ENCODE measurements at places on chromosomes 11 and 22.

GRCh38 chr22:35352214-35353111, 28.4 kb upstream of the HMOX1 start:
- DNase-seq = peak; percentile 91

GRCh38 chr11:62260261-62260953, 9.6 kb upstream of the SCGB2A2 start:
- DNase-seq = no peak

DNA sequence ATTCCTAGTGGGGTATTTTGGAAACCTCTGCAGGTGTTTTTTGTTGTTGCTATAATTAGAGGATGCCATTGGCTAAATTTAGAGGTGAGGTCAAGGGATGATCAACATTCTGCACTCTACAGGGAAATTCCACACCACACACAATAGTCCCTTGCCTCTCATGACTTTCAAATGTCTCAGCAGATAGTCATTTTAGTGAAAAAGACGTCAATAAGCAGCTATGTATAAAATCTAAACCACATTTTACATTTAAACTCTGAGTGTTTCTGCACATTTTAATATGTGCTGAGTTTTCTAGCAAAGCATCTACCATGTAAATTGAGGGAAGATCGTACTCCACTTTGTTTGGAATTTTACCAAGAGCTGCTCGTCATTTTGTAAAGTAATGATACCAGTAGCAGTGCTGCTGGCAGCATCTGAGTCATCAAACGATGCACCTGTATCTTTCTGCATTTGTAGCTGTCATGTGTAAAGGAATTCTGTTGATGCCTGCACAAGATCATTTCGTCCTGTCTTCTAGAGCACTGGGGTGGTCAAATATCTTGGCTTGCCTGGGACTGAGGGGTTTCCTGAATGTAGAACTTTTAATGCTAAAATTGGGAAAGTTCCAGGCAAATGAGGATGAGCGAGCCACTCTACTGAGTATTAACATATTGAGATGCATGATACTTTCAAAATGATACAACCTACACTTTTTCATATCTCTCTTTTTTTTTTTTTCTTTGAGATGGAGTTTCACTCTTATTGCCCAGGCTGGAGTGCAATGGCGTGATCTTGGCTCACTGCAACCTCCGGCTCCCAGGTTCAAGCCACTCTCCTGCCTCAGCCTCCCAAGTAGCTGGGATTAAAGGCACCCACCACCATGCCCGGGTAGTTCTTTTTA, 414.5 kb upstream of the SYN3 start:
- no peak for DNase-seq

DNA sequence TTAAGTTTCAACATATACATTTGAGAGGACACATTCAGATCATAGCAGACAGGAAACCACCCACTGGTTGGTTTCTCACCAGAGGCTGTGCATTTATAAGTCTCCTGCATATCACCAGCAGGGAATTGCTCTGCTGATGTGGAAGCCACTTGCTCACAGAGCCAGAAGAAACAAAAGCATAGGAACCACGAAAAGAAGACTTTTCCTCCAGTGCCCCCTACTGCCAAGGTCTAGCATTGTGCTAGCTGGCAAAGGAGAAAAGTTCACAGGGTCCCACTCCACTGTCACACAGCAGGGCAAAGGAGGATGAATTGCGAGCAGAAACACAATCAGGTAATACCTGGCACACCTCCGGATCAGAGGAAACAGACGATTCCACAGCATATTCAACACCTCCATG, 28.9 kb upstream of the ISX start:
- DNase-seq = no peak

DNA sequence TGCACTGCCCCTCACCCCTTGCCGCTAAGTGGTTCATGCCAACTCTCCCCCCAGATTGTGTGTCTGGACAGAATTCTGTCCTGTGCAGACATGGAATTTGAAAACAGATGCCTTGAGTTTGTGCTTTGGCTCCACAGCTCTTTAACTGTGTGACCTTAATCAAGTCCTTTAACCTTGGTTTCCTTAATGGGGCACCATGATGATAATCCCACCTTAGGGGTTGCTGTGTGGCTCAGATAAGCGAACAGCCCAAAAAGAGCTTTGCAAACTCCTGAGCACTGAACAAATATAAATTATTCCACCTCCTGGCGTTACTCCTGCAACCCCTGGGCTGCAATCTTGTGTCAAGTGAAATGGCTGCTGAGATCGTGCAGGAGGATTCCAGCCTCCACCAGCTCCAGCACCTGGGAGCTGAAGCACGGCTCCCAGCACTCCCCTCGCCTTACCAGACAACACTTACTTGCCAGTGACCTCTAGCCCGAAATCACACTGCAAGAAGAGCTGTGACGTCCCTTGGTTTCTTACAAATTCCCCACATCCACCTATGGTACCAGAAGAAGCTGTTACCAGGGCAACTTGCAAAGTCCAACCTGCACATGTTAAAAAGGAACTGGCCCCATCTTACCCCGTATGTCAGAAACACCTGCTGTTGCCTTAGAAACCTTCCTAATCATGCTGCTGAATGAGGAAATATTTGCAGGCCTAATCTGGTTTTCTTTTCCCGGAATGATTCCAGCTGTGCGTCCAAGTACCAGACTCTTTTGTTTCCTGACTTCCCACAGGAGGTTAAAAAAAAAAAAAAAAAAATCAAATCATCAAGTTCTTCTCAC, 13.2 kb downstream of the VPS37C start:
- DNase-seq = no peak

DNA sequence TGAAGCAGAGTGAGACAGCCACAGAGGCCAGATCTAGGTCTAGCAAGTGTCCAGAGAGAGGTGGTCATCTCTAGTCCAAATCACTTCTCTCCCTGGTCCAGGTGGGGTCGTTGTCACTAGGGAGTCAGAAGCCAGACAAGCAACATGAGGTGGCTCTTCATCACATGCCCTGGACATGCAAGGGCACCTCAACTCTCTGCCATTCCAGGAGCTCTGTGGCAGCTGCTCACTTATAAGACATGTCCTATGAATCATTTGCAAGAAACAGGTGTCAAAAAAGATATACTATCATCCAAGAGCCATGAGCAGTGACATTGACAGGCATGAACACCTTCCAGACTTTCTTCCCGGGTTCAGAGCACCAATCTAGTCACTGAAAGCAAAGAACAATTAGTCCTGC, 130.8 kb downstream of the GALNT18 start:
- DNase-seq = no peak

DNA sequence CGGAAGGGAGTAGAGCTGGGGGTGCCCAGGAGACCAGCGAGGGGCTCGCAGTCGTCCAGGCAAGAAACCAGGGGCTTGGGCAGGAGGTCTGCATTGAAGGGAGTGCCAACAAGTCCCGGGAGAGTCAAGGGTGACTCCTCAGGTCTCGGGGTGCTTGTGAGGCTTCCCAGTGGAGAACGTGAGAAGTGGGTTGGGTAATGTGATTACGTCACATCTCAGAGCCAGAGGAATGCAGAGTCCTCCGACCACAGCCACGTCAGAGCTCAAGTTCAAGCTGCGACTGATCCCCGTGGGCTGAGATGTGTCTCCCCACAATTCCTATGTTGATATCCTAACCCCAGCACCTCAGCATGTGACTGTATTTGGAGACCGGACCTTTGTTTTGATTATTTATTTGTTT, 89.7 kb upstream of the SHANK2 start:
- DNase-seq = no peak

- DNase-seq = peak; percentile 88
Observed at GRCh38 chr11:61446211-61446651, 16.3 kb downstream of the SDHAF2 start.

GRCh38 chr22:49237703-49238102, 590.0 kb downstream of the BRD1 start:
- no peak for DNase-seq

DNA sequence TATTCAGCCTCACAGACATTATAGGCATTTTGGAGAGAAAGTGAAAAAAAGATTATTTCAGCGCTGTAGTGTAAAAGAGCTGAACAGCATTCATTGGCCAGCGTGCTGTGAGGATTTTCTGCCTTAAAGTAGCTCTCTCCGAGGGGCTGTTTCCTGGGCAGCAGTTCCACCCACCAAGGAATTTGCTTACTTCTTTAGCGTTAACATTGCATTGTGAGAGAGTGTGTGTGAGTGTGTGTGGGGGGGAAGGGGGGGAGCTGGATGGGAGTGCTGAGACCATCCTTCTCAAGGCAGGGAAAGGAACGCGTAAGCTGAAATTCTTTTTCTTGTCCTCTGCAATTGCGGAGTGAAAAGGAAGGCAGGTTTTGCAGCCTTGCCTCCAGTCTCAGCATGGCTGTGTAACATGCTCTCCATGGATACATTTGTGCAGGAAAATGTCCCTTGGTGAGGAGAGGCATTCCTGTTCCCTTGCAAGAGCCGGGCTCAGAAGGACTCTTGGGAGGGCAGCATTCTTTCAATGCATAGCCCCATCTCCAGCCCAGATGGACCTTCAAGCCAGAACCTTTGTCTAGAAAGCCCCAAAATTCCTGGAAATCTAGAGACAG, 159.9 kb upstream of the NAV2 start:
- no peak for DNase-seq

GRCh38 chr11:29025001-29025400, 916.8 kb downstream of the METTL15 start:
- DNase-seq = no peak

DNA sequence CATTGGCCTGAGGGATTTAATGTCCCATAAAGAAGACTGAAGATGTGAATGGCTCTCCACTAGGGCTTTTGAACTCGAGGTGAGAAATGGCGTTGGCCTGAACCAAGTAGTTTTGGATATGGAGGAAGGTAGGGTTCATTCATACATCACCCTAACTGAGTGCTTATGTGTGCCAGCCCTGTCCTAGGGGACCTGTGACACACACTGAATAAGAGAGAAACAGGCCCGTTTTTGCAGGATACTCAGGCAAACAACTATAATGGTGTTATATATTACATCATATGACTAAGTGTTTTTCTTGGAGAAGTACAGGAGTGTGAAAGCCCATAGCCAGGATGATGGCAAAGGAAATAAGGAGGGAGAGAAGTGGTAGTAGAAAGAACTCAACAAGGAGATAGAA, 368.1 kb downstream of the TMEM135 start:
- DNase-seq = no peak

DNA sequence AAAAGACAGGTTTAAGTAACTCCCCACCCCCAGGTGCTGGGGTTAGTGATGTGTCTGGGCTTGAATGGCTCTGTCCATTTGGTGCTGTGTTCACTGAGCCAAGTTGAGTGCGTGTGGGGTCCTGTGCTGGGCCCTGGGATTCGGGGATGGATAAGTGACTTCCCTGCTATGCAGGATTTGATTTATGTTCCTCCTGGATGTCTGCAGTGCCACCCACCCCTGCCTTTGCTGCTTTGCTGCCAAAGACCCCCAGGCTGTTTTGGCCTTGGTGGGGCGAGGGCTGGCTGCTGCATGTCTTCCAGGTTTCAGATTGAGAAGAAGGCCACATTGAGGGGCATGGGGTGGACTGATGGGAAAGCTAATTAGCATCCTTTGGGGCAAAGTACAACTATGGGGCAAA, 77.9 kb upstream of the PARVG start:
- DNase-seq = no peak

DNA sequence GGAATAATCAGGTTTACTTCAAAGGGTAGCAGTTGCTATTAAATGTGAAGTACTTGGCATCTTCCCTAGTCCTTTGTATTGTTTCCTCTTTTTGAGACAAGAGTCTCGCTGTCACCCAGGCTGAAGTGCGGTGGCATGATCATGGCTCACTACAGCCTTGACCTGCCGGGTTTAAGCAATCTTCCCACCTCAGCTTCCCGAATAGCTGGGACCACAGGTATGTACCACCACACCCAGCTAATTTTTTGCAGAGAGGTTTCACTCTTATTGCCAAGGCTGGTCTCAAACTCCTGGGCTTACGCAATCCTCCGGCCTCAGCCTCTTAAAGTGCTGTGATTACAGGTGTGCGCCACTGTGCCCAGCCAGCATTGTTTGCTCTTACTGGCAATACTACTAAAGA, 36.2 kb upstream of the RAPSN start:
- DNase-seq = peak; percentile 47

DNA sequence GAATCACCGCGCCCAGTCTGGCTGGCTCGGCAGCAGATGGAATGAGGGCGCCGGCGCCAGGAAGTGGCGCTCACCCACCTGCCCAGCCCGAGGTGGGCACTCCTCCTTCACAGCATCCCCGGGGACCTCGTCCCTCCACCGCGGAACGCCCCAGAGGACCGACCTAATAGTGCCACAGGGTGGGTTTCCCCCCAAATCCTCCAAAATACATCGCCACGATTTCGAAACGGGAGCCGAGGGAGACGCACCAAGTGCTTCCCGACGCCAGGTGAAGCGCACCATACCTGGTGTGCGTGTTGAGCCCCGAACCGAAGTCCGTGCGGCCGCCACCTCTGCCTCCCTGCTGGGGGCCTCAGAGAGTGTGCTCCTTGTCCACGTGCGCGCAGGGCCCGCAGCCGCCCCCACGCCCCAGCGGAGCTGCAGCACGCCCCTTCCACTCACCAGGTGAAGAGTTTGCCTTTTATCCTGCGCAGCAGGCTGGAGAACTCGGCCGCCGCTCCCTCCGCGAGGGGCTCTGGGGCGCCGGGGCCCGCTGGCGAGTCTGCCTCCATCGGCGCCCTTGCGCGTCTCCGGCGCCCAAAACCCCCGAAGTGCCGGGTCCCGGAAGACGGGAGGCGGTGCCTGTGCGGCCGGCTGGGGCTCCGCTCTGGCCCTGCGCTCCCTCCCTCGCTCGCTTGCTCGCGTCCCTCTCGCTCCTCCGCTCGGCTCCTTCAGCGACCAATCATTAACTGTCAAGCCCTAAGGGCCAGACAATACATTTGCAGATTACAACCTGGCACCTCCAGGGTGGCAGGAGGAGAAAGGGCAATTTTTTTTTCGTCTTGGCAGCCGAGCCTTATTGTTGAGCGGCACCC, at the start of gene SLC35F2:
SLC35F2 (minus strand) TSS at position 571 of the 854 bp plus-strand sequence; CDS start at position 551, 20 bp downstream.
- peak; percentile 53 for DNase-seq

DNA sequence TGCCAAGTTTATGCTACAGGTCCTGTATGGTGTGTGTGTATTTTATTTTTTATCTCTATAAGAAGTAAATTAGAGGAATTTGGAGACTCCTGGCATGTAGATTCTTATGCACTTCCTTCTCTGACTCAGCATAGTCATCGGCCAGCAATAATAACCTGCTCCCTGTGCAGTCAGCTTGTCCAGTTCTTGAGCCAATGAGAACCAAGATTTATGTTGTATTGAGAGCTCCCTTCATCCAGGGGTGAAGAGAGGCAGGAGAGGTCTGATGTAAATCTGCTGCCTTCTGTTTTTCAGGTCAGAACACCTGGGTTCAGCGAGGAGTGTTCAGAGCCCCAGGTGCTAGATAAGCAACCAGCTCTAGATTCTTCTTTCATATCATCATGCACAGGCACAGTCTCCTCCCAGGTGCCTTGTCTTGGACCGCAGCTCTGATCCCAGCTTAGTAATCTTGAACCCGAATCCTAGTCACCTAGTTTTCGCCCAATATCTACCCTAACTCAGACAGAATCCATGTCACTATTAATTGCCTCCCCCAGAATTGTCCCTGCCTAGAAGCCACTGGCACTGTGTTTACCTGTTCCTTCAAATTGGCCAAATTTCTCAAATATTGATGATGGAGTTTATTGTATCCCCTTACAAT, 328.2 kb upstream of the NCAM1 start:
- DNase-seq = no peak

DNA sequence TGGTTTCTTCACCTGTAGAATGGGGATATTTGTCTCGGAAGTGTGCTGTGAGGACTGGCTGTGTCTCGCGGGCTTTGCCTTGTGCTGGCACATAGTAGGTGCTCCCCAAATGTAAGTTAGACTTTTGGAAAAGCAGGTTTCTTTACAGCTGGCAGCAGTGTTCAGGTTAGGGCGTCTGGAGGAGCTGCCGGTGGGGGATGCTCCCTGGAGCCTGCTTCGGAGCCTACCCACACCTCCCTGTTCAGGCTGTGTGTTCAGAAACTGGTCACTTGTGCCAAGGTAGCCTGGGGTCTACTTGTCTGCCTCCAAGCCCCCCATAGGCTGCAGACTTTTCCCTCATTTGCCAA, 60.0 kb downstream of the OTOG start:
- no peak for DNase-seq

GRCh38 chr22:38316364-38317121, 690 bp downstream of the CSNK1E start:
- no peak for DNase-seq
